Left renal pelvis (tissue), 4 donors: ENCODE measurements at places on chromosomes 1 and 21. TPM values are rescaled to one million over a fixed set of nuclear protein-coding genes. Genes with fewer than 3 reads are reported as not detected.

Gene HPDL
- 3.8 TPM for polyA plus RNA-seq

Gene SMCP
- polyA plus RNA-seq: not detected

Gene MAP1LC3C
- 3.4 TPM for polyA plus RNA-seq

Gene SOAT1
- 22.3 TPM for polyA plus RNA-seq

Gene NCF2
- 10.2 TPM for polyA plus RNA-seq

Gene HSPB7
- 4.1 TPM for polyA plus RNA-seq

Gene OR2L13
- polyA plus RNA-seq: not detected
